Stomach (tissue), 19 donors: ENCODE measurements at places on chromosomes 3 and 15. TPM values are rescaled to one million over a fixed set of nuclear protein-coding genes. Genes with fewer than 3 reads are reported as not detected.

- DNase-seq = no peak
Measured at GRCh38 chr15:69662645-69663000, 210.0 kb downstream of the RPLP1 start.

The KLF15 gene
- total RNA-seq = 4.6 TPM

DNA sequence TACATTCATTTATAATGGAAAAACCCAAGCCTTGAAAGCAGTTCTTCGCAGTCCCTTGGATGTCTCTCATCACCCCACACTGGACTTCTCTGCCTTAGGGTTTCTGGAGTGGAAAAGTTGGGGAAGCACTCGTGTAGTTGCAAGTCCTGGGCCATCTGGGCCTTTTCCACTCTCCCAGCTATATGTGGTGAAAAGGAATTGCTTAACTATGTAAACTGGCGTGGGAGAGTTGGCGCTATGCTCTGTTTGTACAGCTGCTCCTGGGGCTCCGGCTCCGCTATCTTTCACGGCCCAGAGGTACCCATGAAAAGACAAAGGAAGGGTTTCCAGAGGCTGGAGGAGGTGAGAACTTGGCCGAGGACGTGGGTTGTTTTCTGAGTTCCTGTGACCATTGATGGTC is 81.1 kb upstream of the MYZAP start:
- DNase-seq = peak; percentile 83

GRCh38 chr3:141106842-141107241 is 55.7 kb downstream of the SPSB4 start:
- no peak for DNase-seq

GRCh38 chr3:87179642-87180041 is 47.5 kb upstream of the CHMP2B start:
- no peak for DNase-seq

GRCh38 chr3:137692803-137693431 is 71.2 kb upstream of the SOX14 start:
- peak; percentile 35 for DNase-seq

DNA sequence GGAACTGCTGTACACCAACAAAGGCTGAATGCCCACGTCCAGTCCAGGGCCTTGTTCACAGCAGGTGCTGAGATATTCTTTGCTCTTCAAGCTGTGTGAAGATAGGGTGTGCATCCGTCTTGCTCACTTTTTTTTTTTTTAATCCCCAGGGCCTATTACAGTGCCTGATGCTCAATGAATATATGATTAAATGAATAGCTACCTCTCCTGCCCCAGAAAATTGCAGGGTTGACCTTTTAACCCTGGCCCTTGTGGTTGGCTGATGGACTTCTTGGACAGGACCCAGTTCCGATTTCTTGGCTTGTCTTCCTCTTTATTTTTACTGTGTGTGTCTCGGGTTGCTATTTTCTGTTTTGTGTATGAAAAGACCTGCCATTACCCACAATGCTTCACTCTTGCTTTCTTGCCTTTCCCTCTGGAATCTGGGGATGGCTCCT is 2.9 kb upstream of the FYTTD1 start:
- DNase-seq = no peak

- DNase-seq = no peak
Measured at GRCh38 chr3:149620291-149621020, 37.4 kb downstream of the WWTR1 start.

DNA sequence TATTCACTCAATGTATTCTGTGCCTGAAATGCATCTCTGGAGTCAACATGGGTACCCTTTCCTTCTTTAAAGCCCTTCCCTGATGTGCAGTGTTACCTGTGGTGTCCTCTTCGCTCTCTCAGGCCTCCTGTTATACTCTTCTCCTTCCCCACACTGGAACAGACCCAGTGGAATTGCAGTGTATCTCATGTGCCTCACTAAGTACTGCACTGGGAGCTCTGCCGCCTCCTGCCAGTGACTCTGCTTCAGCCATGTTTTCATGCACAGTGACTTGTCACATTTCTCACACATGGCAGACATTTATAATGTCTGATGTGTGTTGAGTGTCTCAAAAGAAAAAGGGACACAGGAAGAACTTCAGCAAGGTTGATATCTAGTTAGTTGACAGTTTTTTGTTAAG is 191.0 kb downstream of the KLHL25 start:
- no peak for DNase-seq

- no peak for DNase-seq
Measured at GRCh38 chr3:62604298-62604697, 230.9 kb upstream of the FEZF2 start.

GRCh38 chr3:122646146-122646988 is 34.3 kb upstream of the PARP14 start:
- DNase-seq = no peak

GRCh38 chr15:72156928-72157327 is 38.7 kb downstream of the SENP8 start:
- DNase-seq = no peak

The NFKBIZ gene
- 84.0 TPM for total RNA-seq

- peak; percentile 47 for DNase-seq
Measured at GRCh38 chr15:66592505-66593218, 26.9 kb upstream of the LCTL start.

GRCh38 chr3:41698898-41699297 is 263.0 kb downstream of the ULK4 start:
- no peak for DNase-seq

The CFAP92 gene
- total RNA-seq = 1.8 TPM

The ACKR4 gene
- total RNA-seq = 2.9 TPM

- no peak for DNase-seq
Measured at GRCh38 chr3:5123937-5124336, 1.8 kb downstream of the ARL8B start.

The CHRM5 gene
- not detected for total RNA-seq

DNA sequence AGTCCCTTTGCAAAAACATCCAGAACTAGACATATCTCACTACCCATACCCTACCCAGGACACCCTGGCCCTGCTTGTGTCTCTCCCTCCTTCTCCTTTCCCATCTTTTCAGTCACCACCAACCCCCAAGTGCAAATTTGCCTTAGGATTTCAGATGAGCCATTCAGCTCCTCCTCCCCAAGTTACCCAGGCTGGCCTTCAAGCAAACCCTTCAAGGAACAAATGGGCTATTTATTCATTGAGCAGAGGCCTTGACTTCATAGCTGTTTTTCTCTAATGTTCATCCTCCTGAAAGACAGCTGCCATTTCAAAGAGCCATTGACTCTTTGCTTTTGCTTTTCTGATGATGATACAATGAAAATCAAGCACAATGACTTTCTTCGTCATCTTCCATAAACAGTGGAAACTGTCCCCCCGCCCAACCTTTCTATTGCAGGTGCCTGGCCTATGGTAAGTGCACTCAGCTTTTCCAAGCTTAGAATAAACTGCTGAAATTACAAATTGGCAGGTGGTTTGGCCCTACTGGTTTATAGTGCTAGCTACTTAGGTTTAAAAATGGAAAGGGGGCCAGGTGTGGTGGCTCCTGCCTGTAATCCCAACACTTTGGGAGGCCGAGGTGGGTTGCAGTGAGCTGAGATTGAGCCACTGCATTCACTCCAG is 26.1 kb upstream of the KLHL6 start:
- DNase-seq = no peak

The NDUFB4 gene
- 18.7 TPM for total RNA-seq

The P3H2 gene
- 29.5 TPM for total RNA-seq

GRCh38 chr3:35908366-35909232 is 269.3 kb downstream of the ARPP21 start:
- DNase-seq = peak; percentile 88

- DNase-seq = no peak
Measured at GRCh38 chr3:122353215-122353614, 28.2 kb downstream of the CSTA start.

GRCh38 chr3:171799501-171799900 is 10.8 kb downstream of the PLD1 start:
- DNase-seq = no peak

DNA sequence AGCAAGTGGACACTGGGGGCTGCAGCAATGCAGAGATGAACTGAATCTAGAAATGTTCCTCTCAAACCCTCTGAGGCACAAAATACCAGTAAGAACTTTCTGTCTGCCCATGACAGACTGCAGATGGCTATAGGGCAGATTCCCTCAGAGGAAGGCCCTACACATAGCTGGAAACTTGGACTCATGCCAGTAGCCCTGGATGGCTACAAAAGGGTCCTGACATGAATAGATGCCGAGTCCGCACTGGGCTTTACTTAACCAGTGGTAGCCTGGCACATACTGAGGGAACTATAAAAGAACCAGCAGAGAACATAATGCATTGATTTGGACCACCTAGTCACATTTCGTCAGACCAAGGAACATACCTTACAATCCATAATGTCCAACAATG is 66.7 kb downstream of the C3orf80 start:
- no peak for DNase-seq

GRCh38 chr3:186032321-186032720 is 76.6 kb downstream of the ETV5 start:
- no peak for DNase-seq

The SPATA16 gene
- not detected for total RNA-seq

DNA sequence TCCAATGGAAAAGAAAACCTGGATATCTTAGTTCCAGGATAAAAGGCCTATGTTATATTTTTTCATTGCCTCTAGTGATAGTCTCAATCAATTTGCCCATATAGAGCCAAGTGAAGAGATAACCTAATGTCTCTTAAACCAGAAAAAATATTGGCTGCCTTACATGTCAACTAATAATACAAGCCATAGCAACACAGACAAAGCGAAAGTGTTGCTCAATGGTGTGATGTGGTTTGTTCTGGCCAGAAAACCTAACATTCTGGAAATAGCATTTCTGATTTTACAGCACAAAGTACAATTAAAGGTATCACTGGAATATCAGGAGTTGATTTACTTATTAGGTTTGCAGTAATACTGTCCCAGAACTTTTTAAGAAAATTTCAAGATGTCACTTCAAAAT is 101.5 kb downstream of the ATP8B4 start:
- no peak for DNase-seq

The COL6A6 gene
- total RNA-seq = not detected

The RBP2 gene
- 52.7 TPM for total RNA-seq

GRCh38 chr3:100537646-100538338 is 45.4 kb downstream of the TMEM45A start:
- DNase-seq = no peak

- DNase-seq = no peak
Measured at GRCh38 chr3:155282385-155283091, 10.9 kb downstream of the STRIT1 start.

The ANKRD34C gene
- not detected for total RNA-seq

DNA sequence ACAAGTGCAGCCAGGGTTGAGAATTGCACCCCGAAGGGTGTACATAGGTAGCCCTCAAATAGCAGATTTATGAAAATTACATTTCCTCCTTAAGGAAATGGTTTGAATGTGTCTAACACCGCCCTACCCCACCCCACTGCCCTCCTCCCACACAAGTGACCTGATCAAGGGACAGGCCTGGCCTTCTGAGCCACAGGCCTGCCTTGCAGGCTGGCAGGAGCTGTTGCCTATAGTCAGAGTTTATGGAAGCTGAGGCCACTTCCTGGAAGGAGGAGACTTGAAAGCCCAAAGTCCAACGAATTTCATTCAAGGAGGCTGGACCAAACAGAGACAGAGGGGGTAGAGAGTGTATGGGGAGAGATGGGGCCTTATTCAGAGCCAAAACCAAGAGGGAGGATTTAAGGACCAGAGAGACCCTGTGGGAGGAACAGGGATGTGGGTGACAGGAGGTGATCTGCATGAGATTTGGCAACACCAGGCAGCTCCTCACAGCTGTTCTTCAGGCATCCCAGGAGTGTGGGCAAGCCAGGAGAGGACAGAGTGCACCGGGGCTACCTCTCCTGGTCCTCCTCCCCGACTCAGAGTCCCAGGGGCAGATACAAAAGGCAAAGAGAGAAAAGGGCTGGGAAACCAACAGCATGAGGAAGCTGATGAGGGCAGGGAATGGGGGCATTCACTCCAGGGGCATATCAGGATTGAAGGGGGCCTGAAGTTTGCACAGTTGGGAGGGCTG is 100.4 kb upstream of the HES1 start:
- peak; percentile 69 for DNase-seq

GRCh38 chr15:25624504-25625177 is 185.8 kb upstream of the UBE3A start:
- DNase-seq = no peak

The IL12A gene
- total RNA-seq = not detected

GRCh38 chr3:46196261-46196957 is 11.7 kb downstream of the CCR1 start:
- no peak for DNase-seq

- DNase-seq = peak; percentile 41
Measured at GRCh38 chr3:196311-197148, at the start of gene CHL1. TSS of gene CHL1 (plus strand) at chr3:196763. CDS start at chr3:319777, 123,014 bp downstream.

DNA sequence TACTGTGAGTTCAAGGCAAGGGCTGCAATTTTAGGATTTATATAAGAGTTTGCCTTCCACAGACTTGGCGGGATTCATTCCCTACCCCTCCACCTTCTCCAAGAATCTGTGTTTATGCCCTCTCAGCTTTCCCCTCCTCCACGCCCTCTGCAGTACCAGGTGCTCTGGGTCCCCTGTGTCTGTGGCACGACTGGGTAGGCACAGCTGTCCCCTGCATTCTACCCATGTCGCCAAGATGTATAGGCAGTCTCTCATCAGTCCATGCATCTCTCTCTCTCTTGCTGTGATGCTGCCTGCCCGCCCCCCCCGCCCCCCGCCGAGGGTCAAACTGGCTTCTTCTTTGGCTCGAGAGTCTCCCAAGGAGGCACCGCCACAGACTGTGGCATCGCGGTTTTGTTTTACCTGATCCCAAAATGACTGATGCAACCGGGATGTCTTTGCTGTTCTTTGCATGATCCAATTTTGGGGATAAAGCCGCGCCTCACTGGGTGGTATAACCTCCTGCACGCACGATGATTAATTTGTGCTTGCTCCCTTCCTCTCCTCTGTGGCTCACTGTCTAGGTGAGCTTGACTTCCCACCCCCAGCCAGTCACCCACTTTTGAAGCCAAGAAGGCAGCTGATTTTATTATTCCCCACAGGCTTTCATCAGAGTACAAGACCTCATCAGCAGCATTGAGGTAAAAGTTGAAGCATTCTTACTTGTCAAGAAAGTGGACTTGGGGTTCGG is 43.7 kb downstream of the EFCAB12 start:
- DNase-seq = no peak

DNA sequence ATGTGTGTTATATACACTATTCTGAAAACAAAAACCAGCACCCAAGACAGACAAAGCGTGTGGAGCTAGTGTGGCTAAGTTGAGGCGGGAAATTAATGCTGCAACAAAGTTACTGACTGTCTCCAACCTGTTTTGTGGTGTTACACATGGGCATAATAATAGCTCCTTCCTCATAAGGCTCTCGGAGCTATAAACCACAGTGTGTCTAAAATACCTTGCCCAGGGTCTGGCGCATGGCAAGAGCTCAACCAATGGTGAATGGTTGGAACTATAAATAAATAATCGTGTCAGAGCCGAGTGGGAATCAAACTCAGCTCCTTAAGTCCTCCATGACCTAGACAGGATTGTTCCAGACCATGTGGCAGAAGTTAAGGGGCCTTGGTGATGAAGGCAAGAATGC is 35.9 kb upstream of the TFRC start:
- no peak for DNase-seq

GRCh38 chr3:57423335-57423734 is 120.8 kb downstream of the DNAH12 start:
- DNase-seq = no peak

- DNase-seq = no peak
Measured at GRCh38 chr3:32349184-32349583, 42.5 kb upstream of the CMTM7 start.
